ENCODE measurements at places on chromosomes 16 and 17.

GRCh38 chr17:14790521-14790920 is 474.6 kb downstream of the PMP22 start:
- peak; percentile 86 for DNase-seq

GRCh38 chr17:50205963-50206505 is 4.6 kb upstream of the COL1A1 start:
- no peak for DNase-seq

DNA sequence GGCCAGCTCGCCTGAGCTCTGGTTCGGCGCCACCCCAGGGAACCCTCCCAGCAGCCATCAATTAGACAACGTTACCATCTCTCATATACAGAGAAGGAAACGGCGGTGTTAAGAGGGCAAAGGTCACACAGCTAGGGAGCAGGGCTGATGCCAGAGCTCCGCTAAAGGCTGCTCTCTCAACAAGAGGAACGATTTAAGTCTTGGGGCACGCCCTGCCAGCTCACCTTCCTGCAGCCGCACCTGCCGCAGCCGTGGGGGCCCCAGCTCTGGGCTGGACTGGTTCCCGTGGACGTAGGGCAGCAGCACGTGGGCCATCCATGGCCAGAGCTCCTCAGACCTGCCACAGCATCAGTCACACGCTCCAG is 43.5 kb downstream of the PKD1 start:
- no peak for DNase-seq

DNA sequence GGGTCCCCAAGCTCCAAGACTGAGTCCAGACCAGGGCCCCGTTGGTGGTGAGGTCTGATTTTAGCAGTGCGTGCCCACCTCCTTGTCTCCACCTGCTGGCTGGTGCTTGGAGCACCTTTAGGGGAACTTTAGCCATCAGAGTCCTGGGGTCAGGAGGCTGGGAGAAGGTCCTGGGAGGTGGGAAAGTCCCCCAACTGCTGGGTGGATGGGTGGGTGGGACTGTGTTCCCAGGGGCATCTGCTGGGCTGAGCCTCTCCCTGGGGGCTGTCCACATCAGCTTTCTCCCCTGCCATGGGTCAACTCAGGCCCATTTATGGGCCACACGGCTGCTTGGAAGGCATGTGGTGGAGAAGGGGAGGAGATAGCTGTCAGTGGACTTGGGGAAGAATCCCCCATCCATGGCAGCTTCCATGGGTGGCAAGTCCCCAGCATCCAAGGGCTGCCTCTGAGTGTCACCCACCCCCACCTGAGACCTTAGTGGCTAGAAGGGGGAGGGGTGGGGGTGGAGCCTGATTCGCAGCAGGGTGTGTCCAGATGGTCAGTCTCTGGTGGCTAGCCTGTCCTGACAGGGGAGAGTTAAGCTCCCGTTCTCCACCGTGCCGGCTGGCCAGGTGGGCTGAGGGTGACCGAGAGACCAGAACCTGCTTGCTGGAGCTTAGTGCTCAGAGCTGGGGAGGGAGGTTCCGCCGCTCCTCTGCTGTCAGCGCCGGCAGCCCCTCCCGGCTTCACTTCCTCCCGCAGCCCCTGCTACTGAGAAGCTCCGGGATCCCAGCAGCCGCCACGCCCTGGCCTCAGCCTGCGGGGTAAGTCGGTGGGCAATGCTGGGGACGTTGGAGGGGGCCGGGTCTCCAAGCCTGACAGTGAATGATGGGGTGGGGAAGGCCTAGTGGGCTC is at the start of gene TRPV2:
Gene TRPV2, plus strand, starts transcription at position 541 of the 894 bp plus-strand sequence. CDS start 2,098 bp downstream, outside the sequence.
- no peak for DNase-seq

DNA sequence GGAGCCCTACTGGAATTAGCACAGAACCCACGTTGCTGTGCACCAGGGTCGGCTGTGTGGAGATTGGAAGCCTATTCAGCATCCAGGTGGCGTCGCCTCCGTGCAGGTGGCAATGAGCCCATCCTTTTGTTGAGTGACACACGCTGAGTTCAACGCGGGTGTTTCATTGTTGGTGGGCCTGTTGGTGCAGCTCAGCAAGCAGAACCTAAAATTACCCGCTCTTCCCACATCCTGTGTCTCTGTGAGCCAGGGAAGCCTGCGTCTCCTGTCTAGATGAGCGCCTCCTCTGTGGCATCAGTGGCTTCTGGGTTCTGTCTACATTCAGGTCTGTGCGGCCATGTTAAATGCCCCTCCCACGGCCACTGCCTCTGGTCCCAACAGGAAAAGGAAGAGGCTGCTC is 14.5 kb downstream of the CD2BP2 start:
- DNase-seq: no peak

GRCh38 chr16:67114793-67115192 is 5.1 kb downstream of the PHAF1 start:
- peak; percentile 12 for DNase-seq

DNA sequence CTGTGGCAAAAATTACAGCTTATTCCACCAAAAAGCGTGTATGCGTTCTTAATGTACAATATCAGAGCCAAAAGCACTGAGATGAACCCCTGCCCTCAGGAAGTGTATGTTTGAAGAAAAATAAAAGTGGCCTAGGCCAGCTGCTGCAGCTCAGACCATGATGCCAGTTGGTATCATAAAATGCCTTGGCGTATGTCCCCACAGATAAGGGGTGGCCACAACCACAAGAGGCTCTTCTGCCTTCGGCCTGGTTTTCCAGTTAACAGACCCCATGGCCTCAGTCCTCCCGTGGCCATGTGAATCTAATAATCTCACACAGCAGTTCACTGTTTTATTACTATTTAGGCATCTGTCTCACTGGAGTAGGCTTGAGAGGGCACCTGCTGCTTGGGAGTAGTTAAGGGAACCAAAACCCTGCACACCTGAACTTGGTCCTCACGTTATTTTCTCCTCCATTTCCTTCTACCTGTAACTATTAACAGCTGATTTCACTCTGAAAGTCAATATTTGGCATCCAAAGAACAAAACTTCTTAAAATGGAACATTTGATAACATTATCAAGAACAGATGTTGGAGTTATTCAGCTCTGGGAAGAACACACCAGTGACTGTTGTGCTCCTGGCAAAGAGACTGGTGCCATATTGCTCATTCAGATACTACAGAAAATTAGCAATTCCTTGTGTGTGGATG is 34.8 kb upstream of the ERN1 start:
- no peak for DNase-seq

GRCh38 chr16:5895137-5895536 is 797.5 kb upstream of the EEF2KMT start:
- DNase-seq: peak; percentile 55

DNA sequence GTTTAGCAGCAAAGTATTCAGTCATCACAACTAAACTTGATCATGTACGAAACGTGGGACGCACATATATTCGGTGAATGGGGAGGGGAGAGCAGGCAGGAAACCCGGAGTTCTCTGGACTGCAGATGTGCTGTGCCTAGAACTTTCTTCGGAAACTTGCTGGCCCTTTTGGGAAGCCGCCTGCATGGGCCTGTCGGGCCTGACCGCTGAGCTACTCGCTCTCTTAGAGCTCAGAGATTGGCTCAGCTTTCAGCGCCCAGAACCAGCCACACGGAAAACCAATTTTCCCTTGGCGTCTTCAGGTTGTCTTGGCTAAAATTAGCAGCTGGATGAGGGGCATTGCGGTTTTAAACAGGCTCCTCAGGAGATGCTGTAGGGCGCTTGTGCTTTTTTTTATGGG is 38.1 kb downstream of the ZDHHC7 start:
- no peak for DNase-seq

DNA sequence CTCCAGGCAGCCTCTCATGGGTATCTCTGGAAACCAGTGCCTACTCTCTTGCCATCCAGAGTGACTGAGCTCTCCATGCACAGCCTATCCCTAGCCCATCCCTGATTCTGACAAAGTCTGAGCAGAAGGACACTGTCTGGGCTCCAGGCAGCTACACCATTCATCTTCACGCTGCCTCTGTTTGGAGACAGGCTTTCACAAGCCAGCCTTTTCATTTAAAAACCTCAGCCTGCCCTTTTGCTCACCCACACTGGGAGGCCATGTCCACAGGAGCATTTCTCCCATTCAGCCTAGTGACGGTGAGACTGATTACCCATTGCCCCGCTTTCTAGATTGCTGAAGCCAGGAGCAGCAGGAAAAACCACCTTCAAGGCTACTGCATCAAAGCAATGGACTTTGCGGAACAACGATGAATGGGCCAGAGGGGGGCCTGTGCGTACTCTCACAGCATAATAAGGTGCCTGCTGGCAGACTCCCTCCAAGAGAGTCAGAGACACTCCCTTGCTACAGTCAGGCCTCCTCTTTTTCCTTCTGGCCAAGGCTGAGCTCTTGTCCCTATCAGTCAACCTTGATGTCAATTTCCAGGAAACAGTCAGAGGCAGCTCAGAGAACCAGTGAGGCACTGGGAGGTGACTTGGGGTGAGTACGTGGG is 24.7 kb upstream of the CDH13 start:
- DNase-seq: no peak

DNA sequence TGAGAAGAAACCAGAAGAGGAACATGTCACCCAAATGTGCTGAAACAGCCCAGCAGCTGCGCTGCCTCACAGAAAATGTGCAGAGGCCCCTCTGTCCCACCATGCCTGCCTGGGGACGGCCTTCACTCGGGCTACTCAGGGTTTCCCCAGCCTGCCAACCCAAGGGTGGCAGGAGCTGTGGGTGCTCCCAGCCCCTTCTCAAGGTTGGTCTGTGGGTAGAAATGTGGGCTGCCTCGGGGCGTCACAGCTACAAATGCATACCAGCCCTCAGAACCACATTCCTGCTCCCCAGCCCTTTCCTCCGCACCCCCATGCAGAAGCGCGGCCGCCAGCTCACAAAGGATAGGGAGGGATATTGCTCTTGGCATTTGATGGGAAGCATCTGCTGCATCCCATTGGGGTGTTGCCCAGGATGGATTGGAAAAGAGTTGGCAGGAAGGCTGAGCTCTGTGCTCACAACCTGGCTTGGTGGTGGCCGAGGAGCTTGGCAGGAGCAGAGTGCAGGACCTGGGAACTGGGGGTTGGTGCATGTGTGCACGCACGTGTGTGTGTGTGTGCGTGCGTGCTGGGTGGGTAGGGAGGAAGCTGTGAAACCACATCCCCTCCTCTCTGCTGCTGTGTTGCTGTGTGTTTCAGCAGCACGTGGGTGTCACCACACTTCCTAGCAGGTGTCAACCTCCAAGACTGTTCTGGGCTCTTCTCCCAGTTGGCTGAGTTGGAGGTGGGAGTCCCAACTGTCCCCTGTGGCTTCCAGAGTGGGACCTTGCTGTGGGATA is 304.4 kb downstream of the SEC14L1 start:
- DNase-seq: peak; percentile 68

DNA sequence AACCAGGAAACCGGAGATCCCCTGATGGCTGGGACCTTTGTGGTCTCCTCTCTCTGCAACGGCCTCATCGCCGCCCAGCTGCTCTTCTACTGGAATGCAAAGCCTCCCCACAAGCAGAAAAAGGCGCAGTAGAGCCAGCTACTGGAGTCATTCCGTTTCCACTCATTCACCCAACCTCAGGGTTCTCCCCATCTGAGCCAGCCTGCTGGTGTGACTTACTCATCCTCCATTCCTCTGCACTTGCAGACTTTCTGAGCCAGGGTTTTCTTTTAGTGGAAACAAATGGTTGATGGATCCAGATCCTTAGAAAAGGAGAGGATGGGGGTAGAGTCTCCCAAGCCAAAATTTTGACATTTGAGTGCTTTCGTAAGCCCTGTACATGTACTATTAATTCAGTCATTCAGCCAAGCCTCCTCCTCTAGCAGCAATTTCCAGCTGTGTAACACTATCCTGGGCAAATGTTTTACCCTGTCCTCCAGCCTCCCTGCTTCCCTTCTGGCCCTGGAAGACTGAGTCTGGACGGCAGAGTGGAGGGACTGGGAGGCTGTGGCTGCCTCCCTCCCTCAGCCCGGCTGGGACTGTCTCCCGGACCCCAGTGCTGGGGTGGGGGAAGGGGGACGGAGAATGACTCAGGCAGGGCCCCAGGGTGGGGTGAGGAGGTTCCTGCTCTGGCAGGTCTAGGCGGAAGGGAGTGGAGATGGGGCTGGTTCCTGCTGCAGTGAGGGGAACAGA is 2.3 kb downstream of the SOX15 start:
- DNase-seq: peak; percentile 95

GRCh38 chr17:74954665-74955421 is 17.7 kb downstream of the HID1 start:
- no peak for DNase-seq

- DNase-seq: no peak
Observed at GRCh38 chr17:51722994-51723393, 435.5 kb downstream of the CA10 start.

- DNase-seq: no peak
Observed at GRCh38 chr16:35744084-35744483, 2284.7 kb downstream of the TP53TG3F start.

DNA sequence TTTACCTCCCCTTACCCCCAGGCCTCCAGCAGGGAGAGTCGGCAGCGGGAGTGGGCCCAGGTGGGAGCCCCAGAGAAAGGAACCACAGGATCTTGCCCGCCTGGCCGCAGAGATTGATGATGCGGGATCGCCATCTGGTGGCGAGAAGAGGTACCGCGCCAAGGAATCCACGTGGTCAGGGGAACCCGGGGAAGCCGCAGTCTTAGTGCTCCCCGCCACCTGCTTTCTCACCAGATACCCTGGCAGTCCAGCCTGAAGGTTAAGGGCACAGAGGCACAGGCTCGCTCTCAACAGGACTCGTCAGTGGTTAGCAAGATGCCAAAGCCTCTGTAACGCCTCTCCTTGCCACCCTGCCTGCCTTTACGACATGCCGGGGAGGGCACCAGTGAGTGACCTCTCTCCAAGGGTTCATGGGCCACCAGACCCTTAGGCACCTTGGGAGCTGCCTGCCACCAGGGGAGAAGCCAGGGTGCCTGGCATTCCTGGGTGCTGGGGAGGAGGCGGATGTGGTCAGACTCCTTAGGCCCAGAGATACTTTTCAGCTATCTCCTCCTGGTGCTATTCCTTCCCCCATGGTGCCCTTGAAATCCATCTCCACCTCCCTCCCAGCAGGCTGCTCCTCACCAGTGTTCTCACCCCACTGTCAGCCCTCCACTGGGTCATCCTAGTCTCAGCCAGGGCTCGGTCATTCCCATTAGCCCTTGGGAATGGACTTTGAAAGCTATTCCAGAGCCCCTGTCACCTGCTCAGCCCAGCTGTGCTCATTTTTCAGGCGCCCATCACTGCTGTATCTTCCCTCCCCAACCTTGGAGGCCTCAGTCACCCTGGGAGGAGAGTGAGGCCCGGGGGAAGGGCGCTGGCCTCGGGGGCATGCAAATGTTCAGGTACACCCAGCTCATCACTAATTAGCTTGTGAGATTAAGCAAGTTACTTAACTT is 5.5 kb upstream of the RHBDF2 start:
- peak; percentile 61 for DNase-seq

- DNase-seq: no peak
Observed at GRCh38 chr16:84841787-84842300, 22.1 kb downstream of the CRISPLD2 start.

GRCh38 chr17:47694581-47695428 is 844 bp downstream of the TBKBP1 start:
- peak; percentile 49 for DNase-seq

DNA sequence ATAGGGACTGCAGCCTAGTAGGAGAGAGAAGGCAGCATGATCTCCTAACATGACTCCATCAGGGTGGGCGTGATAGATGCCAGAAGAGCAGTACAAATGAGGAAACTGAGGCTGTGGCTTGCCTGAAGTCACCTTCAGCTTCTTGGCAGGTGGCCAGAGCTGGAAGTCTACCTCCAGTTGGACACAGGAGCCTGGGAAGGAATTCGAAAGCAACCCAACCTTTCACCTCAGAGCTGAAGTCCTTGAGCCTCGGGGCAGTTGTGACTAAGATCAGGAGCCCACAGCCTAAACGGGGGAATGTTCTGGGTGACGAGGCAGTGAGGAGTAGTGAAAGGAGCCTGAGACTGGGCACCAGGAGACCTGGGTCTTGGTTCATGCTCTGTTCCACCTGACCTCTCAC is 9.4 kb upstream of the SLC52A1 start:
- DNase-seq: no peak

GRCh38 chr16:79776243-79776847 is 175.8 kb upstream of the MAF start:
- DNase-seq: peak; percentile 53

GRCh38 chr16:90046971-90047713 is 27.9 kb upstream of the DBNDD1 start:
- peak; percentile 24 for DNase-seq
